ENCODE measurements at places on chromosomes 12 and 14.

DNA sequence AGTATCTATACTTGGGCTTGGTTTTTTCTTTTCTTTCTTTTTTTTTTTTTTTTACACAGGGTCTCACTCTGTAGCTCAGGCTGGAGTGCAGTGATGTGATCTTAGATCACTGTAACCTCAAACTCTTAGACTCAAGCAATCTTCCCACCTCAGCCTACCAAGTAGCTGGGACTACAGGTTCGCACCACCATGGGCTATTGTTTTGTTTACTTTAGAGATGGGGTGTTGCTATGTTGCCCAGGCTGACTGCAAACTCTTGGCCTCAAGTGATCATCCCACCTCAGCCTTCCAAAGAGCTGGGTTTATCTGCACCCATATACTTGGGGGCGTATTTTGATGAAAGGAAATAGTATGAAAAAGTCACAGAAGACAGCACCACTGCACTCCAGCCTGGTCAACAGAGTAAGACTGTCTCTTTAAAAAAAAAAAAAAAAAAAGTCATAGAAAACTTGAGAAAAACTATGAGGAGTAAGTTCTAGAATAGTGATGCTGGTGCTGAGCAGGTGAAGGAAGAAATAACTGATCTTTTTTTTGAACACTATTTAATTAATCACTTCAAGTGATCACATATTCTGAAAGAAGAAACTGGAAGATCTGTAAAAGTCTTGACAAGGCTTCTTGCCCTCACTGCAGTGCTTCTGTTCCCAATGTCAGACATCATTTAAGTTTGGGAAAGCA is 53.8 kb upstream of the NPFF start:
- no peak for DNase-seq

- no peak for DNase-seq
These were observed 392.7 kb downstream of the RPS29 start for GRCh38 chr14:49193332-49194065.

- DNase-seq: no peak
These were observed 69.1 kb downstream of the VCPKMT start for GRCh38 chr14:50047274-50047676.

DNA sequence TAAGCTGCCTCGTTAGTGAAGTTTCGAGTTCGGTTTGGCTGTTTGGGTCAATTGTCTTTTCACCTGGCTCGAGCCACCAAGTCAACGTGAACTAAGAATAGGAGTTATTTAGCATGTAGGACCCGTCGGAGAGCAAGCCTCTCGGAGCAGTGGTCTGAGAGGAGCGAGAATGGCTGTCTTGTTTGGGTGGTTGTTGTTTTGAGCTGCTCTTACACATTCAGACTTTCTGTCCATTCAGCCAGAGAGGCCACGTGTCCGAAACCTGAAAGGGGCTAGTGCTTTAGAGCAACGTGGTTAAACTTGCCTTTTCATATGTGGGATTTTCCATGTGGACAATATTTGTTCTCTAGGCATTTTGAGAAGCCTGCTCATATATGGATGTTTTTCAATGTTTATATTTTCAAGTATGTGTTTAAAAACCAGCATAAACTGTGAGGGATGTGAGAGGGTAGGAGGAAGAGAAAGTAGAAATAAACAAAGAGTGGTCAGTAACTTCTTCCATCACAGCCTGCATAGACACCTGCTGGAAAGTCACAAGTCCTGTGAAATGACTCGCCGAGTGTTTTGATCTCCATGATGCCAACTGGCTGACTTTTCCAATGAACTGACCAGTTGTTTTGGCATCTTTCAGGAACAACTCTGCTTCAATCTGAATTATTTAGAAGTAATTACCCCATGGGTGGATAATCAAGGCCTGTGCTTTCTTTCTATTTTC is 221.0 kb downstream of the ASCL1 start:
- no peak for DNase-seq

GRCh38 chr12:57521525-57522010 is 1.1 kb upstream of the MBD6 start:
- no peak for DNase-seq
